ENCODE measurements at places on chromosomes 13 and 19.

GRCh38 chr19:4981681-4981958, 12.7 kb downstream of the KDM4B start:
- no peak for DNase-seq

DNA sequence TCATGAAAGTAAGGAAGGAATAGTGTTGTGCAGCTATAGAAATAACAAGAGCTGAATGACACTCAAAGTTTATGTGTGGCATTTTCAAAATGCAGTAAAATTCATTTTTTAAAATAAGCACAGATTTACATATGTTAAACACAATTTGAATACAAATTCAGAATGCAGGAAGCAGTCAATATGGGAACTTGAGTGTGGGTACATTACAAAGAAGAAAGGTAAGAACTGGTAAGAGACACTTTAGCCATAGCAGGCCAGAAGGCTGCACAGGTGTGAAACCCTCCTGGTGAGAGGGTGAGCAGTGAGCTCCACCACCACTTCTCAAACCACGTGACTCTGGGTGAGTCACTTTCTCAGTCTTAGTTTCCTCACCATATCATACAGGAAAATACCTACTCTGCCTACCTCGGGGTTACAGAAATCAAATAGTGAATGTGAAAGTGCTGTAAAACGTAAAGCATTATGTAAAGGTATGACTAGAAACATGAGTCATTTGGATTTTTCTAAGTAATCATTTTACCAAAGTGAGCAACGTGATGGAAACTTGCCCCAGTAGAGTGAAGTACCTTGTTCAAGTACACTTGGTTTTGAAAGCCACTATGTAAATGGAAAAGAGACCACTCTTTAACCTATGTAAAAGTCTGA, 40.5 kb downstream of the USP12 start:
- no peak for DNase-seq

DNA sequence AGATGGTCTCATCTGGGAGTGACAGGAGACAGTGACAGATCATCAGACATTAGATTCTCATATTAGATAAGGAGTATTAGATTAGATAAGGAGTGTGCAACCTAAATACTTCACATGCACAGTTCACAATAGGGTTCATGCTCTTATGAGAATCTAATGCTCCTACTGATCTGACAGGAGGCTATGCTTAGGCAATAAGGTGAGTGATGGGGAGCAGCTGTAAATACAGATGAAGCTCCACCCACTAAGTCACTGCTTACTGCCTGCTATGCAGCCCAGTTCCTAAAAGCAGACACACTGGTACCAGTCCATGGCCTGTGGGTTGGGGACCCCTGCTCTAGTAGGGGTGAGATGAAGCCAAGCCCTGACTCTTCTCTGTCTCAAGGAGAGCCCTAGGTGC, 10.0 kb upstream of the IGFL3 start:
- peak; percentile 15 for DNase-seq

DNA sequence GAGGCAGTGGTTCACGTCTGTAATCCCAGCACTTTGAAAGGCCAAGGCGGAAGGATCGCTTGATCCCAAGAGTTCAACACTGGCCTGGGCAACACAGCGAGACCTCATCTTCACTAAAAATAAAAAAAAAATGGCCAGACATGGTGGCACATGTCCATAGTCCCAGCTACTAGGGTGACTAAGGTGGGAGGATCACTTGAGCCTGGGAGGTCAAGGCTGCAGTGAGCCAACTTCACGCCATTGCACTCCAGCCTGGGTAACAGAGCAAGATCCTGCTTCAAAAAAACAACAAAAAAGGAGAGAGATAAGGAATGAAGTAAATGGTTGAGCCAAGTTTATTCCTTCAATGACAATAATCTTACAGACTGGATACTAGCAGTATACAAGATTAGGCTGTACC, 21.3 kb downstream of the TBC1D4 start:
- no peak for DNase-seq
